ENCODE measurements at places on chromosomes 2 and 18.

- no peak for DNase-seq
Measured at GRCh38 chr2:158841850-158842249, 46.7 kb downstream of the DAPL1 start.

DNA sequence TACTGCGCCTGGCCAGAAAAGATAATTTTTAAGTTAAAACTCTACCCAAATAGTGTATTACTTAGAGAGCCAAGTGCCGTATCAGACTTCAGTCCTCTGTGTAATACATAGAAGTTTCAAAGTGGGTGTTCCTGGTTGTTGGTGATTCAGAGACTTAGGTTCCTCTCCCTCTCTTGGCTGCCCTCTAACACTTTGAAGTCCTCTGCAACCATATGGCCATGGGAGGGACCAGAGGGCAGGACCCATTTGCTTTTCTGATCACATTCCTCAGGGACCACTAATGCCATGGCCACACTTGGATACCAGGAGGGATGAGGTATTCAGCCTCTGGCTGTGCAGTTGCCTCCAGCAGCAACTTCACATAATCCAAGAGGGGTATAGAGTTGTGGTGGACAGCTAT is 131.5 kb downstream of the CAPN13 start:
- no peak for DNase-seq

DNA sequence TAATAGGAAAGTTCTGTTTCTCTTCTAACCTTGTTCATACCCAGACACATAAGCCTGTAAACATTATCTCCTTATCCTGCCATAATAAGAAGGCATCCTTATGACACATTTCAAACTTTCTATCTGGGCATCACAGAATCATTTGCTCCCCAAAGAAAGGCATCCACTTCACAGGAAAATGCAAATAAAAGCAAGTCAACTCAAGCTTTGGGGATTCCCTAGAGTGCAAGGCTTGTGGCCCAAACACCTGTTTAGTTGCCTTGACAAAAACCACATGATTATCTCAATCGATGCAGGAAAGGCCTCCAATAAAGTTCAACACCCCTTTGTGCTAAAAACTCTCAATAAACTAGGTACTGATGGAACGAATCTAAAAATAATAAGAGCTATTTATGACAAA is 195.7 kb upstream of the GALNT5 start:
- DNase-seq = no peak

DNA sequence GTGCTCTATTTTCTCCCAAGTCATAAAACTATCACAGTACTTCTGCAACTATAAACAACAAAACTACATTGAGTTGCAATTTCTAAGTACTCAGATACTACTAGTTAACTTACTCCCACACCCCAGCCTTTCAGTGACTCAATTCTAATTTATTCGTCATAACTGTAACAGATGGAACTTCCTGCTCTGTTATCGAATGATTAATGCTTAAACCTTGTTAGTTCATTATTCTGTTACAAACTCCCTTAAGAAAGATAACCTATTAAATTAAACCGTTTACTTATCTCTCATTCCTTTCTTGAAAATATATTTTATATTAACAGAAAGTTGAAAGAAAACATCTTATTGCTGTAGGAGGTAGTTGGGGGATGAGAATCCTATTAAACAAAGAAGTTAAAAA is 17.0 kb downstream of the TNFAIP6 start:
- DNase-seq = no peak

DNA sequence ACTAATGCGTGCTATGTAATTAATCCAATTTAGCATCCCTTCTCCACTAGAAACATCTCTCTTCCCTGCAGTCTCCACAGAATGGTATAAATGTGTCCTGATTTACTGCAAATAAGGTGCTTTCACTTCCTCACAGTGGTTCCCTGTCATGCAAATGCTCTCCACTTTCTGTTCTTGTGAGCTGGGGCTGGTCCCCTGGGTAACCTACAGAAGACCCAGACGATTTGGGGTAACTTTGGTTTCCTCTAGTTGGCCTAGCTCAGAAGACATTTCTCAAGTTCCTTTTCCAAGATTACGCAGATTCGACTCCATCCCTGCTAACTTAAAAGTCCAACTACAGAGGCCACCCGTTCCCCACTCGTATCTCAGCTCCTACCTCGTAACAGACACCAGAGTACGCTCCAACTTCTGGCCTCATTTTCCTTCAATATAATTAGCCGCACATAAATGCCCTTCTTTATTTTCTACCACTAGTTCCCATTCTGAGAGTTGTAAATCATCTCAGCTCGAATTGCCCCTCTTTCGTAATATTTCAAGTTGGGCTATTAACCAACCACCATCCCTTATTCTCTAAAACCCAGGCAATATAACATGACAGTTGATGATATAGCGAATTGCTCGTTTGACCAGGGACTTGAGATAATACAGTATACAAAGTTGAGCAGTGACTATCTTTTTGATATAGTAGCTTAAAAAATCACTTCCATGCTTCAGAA is 28.8 kb upstream of the NEDD4L start:
- DNase-seq = no peak

GRCh38 chr2:234300391-234300925 is 196.4 kb downstream of the ARL4C start:
- no peak for DNase-seq

DNA sequence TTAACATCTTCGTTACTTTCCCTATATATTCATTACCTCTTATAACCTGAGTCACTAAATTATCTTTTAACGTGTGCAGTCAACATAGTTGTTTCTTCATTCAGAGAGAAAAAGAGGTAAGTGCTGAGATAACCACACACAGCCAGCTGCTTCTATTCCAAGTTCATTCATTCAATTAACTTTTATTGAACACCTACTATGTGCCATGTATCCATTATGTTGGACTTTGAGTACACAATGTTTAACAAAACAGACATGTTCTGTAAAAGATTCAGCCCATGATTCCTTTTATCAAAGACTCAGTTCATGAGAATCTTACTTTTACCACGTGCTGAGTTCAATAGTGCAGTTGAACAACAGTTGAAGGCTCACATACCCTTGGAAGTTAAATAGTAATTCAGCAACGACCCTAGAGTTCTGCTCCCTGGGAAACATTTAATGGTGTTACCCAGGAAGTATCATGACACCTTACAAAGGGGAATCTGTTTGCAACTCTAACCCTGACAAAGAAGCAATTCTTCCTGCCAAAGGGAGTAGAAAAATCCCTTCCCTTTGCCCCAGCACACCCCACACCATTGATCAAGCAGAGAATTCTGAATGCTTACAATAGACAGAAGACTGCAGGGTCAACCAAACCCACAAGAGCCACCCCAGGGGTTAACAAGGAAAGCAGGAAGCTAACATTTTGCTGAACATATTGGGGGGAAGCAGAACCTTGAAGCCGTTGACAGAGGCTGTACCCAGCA is 595.8 kb downstream of the STK39 start:
- DNase-seq = no peak

DNA sequence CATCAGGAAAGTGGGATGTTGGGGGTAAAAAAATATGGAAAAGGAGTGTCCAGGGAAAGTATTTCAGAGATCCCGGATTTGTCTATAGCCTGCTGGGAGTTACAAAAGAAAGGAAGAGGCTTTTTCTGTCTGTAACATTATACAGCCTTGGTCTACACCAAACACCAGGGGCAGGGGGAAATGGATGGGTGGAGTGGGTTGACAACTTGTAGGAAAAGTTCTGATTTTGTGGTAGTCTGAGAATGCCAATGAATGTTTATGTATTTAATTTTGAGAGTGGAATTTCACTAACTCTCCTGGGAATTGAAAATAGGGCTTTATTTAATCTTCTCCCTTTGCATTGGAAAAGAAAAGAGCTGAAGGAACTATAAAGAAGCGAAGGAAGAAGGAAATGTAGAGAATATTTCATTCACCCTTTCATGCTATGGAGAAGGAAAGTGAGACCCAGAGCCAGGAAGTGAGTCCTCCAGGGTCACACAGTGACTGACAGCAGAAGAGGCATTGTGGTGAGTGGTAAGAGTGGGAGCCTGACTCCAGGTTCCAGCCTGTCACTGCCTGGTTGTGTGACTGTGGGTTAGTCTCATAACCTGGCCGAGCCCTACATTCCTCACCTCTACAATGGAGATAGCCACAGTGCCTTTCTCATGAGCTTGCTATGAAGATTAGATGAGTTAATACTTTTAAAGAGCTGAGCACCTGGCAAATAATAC is 346.3 kb upstream of the TNP1 start:
- no peak for DNase-seq

DNA sequence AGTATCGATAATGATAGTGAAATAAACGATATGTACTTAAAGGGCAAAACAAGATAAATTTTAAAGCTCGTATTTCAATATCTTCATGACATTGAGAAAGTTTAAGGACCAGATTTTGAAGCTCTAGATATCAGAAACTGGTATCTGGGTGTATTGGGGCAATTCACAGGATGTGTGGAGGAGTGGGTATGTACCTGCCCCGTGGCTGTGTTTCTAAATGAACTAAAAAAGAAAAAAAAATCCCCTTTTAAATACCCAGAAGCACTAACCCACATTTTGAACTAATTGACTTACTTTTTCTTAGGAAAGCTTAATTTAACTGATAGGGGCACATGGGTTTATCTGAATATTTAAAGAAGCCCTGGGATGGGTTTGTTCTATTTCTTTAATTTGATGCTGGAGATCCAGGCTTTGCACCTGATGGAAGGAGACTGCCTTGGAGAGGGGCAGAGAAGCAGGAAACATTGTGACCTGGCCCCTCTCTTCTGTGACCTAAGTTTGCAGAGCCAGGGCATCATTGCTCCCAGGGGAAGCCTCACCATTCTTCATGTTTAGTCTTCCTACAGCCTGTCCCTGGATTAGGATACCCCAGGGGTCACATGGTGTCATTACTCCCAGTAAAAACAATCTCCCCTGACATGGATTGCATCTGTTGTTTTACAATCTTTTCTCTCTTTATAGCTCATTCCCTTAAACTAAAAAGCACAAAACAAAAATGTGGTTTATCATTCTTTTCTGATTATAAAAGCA is 7.6 kb upstream of the KCTD1 start:
- DNase-seq = no peak

GRCh38 chr2:179938026-179938425 is 69.1 kb downstream of the CWC22 start:
- no peak for DNase-seq

GRCh38 chr18:22069916-22070315 is 99.5 kb upstream of the GATA6 start:
- DNase-seq = peak; percentile 37

DNA sequence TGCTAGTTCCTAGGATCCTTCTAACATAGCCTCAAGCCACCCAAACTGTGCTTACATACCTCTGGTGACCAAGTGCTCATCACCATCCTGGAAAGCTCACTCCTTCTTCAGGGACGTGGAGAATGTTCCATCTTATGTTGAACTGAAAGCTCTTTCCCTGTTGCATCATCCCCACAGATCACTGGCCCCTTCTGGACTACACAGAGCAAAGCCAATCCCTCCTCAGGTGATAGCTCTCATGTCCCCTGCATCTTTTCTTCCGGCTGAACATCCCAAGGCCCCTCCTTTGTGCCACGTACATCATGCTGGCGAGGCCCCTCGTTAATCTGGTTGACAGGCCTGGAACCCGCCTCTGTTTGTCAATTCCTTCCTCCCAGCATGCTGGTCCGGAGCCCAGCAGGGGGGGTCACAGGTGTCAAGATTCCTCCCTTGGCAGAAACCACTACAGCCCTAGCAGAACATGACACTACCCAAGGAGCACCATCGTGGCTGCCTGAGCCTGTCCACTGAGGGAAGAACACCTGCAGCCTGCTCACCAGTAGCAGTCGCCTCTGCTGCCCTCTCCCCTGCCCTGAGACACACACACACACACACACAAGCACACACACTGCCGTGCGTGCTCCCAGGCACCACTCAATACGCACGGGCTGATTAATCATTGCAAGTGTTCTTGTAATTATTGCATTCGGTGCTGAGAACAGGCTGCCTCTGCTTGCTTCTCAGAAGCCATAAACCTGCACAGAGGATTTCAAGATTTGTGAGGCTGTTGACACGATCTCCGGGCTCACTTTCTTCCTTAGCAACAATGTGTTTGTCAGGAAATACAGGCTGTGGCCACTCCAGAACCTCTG is 6.3 kb upstream of the KCNK3 start:
- DNase-seq = peak; percentile 36

GRCh38 chr2:188404341-188405004 is 112.8 kb downstream of the GULP1 start:
- DNase-seq = no peak

- DNase-seq = no peak
Measured at GRCh38 chr2:175840256-175840655, 161.8 kb downstream of the LNPK start.

GRCh38 chr2:71534201-71534600 is 80.8 kb downstream of the DYSF start:
- no peak for DNase-seq

GRCh38 chr18:68221111-68221724 is 493.7 kb downstream of the TMX3 start:
- DNase-seq = no peak
